ENCODE measurements at places on chromosomes 1 and 21.

GRCh38 chr1:223430236-223430635, 37.0 kb downstream of the CCDC185 start:
- no peak for DNase-seq

DNA sequence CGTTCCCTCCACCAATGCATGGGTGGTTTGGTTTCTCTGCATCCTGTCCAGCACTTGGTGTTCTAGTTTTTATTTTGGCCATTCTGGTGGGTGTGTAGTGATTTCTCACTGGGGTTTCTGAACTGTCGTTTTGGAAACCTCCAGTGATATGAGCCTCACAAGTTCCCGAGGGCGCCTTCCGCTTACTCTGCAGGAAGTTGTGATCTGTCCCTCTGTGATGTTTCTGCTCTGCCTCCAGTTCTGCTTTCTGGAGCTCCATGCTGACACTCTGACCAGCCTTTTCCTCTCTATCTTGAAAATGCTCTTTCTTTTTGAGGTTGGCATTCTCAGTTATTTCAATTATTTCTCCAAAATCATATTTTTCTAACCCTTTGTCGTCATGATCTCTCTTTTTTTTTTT, 111.6 kb downstream of the PLD5 start:
- no peak for DNase-seq

DNA sequence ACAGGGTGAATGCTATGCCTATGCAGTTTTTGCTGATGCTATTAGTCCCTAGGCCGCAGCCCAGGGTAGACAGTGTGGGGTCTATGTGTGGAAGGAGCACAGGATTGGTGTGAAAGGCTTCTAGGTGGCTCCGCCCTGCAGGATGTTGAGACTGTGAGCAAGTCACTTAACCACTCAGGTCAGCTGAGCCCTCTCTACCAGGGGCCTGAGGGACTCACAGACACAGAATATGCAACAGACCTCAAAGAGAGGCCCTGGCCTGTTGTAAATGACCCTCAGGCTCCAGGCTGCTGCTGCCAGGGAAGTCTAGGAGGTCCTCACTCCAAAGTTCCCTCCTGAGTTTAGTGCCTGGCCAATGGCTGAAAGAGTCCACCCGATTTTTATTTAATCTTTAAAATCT, 11.0 kb downstream of the NHLH2 start:
- DNase-seq = no peak

GRCh38 chr1:94873520-94874351, 53.2 kb downstream of the CNN3 start:
- no peak for DNase-seq

DNA sequence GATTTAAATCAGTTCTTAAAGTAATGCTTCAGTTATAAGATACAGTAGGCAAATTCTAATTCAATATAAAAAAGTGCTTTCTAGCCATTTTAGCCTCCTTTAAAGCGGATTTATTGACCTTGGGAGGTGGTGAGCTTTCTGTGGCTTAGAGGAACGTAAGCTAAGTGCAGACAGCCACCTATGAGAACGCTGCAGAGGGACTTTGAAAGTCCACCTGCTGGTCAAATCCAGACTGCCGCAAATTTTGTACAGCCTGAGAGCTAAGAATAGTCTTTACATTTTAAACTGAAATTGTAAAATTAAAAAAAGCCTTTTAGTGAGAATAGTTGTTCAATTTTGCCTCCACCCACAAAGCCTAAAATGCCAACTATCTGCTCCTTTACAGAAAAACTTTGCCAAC, 67.0 kb upstream of the SSX2IP start:
- no peak for DNase-seq

GRCh38 chr1:66343569-66344325, 190.2 kb upstream of the SGIP1 start:
- no peak for DNase-seq

GRCh38 chr1:212291505-212292134, 6.4 kb downstream of the PPP2R5A start:
- no peak for DNase-seq

DNA sequence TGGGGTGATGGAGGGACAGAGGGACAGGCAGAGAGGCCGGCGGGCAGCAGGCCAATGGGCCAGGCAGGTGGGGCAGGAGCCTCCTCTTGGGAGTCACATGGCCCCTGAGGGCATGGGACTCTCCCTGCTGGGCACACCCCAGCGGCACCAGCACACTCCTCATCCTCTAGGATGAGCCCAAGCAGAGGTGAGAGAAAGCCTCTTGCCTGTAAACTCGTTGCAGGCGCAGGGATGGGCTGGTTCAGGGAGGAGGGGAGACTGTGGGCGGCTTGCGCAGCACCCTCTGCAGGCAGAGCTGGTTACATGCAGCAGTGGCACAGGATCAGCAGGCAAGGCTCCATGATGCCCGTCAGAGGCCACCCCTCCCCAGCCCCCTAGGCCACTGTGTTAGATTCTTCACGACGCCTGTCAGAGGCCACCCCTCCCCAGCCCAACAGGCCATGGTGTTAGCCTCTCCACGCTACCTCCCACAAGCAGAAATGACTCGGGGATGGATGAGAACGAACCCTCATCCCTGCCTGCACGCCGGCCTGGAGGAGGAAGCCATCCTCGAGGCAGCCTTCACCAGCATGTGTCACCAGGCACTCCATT, 209.7 kb upstream of the VAMP3 start:
- no peak for DNase-seq

- no peak for DNase-seq
Measured at GRCh38 chr1:147086129-147086528, 86.1 kb downstream of the PRKAB2 start.

GRCh38 chr21:38626306-38626705, 128.0 kb upstream of the ERG start:
- no peak for DNase-seq

- DNase-seq = no peak
Measured at GRCh38 chr1:3444736-3445135, 9.7 kb upstream of the ARHGEF16 start.

DNA sequence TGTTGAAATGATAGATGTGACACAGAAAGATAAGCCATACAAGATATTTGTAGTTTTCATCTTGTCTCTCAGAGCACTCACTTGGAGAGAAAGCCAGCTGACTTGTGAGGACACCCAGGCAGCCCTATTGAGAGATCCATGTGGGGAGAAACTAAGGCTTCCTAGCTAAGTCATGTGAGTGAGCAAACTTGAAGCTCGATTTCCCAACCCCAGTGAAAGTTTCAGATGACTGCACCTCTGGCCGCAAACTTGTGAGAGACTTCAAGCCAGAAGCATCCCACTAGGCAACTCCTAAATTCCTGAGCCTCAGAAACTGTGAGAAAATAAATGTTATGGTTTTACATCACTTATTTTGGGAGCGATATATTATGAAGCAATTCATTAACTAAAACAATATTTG, 832.3 kb downstream of the LTN1 start:
- DNase-seq = no peak

DNA sequence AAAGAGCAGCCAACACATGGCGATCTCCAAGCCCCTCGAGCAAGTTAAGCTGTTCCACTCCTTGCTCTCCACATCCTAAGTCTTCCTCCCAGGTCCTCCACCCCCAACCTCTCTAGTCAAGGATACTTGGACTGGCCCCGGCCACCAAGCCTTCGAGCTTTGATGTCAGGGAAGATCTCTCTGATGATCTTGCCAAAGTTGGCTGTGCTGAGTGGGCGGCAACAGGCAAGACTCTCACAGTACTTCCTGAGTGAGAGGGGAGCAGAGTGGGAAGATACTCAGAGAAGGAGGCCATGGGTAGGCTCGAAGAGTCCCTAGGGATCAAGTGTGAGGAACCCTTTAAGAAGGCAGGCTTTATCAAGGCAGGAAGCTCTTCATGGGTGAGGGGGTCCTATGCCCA, 2.8 kb downstream of the RFX5 start:
- DNase-seq = no peak

- no peak for DNase-seq
Measured at GRCh38 chr1:117481410-117481809, 114.2 kb downstream of the MAN1A2 start.

DNA sequence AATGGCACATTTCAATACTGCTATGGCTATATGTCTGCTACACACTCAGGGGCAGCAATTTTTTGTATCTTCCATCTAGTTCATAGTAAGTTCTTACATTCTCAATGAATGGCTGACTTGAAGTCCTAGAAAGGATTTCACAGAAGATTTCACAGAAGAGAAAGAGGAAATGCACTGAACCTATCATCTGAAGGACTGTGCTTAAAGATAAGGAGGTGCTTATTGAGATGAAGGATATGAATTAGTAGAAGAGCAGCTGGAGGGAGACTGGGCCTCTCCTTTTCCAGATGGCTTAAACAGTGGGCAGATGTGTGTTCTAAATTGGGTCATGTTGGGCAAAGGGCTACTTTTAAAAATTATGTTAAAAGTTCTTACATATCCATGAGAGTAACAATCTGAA, 14.6 kb downstream of the ADAR start:
- DNase-seq = no peak

DNA sequence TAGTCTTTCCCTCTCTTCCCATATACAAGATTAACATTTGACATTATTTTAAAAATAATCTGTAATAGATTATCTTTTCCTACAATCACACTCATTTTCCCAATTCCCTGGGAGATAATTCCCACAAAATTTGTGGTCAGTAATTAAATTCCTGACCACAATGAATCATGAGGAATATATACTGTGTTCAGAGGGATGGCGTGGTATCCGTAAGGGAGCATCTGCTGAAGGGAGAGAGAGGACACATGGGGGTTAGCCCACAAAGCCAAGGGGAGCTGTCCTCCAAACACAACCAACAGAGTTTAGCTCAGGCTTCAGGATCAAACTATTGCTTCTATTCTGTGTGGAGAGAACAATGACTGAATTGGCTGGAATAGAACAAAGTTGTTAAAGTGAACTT, 57.1 kb upstream of the PPP2R5A start:
- DNase-seq = no peak

GRCh38 chr1:239353536-239353935, 32.8 kb upstream of the CHRM3 start:
- no peak for DNase-seq

DNA sequence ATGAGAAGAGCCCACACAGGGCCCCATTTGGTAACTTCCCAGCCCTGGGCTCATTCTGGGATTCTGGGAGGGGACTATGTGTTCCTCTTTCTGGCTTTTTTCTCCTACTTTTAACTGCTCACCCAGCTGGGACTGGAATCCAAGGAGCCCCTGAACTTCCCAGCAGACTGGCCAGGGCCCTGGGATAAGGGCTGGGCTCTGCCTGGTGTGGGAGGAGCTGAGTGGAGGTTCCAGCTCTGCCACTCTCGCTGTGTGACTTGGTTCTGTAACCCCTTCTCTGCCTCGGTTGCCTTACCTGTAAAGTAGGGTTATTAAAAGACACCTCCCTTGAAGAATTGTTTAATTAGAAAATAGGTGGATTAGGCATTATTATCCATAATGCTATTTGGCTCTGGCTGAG, 19.6 kb upstream of the EPB41 start:
- no peak for DNase-seq

DNA sequence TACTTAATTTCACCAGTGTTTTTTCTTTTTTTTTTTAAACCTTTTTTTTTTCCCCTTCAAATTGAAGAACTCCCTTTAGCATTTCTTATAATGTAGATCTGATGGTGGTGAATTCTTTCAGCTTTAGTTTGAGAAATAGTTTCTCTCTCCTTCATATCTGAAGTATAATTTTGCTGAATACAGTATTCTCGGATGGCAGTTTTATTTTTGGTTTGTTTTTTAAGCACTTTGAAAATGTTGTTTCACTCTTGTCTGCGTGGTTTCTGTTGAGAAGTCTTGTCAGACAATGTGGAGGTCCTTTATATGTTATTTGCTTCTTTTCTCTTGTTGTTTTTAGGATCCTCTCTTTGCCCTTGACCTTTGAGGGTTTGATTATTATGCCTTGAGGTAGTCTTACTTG, 135.1 kb downstream of the RPS6KC1 start:
- DNase-seq = no peak

GRCh38 chr1:167714098-167714438, 7.7 kb upstream of the MPZL1 start:
- no peak for DNase-seq

DNA sequence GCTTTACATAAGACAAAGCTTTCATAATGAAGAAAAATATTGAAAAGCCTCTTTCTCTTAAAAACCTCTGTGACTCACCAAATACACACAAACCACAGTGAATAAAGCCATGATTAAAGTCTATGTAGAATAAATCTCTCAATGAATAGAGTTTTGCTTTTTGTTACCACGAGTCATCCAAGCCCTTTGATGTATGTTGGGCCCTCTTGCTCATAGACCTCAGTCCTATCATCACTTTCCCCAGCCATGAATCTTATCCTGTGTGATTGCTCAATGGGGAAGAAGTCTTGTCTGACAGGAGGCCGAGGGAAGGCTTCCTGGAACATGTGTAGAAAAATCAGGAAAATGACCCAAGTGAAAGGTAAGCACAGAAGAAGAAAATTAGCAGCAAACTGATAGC, 60.8 kb downstream of the NGF start:
- DNase-seq = no peak

DNA sequence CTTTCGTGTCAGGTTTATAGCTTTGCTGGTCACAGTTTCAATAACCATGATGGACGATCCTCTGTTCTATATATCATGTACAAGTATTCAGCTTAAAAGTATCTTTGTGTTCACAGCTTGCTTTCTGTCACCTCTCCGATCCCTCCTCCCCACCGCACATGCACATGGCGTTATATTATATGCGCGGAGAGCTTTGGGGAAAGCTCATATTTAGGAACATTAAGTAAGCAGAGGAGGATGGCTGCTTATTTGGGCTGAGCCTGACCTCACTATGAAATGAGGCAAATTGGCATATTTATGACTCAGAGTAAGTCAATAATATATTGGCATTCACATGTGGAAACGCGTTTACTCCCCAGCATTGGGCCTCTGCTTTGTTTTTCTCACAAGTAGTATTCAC, 360.5 kb downstream of the HLX start:
- no peak for DNase-seq

DNA sequence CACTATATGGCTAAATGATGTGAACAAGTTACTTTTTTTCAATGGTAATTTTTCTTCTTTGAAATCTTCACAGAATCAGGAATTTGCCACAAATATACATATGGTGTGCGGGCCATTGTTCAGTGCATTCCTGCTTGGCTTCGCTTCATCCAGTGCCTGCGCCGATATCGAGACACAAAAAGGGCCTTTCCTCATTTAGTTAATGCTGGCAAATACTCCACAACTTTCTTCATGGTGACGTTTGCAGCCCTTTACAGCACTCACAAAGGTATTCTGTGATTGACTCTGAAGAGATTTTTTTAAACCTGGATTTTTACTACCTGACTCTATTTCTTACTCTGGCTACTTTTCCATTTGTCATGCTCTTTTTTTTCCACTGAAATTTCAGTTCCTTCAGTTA, 76.2 kb upstream of the KIAA1614 start:
- no peak for DNase-seq

DNA sequence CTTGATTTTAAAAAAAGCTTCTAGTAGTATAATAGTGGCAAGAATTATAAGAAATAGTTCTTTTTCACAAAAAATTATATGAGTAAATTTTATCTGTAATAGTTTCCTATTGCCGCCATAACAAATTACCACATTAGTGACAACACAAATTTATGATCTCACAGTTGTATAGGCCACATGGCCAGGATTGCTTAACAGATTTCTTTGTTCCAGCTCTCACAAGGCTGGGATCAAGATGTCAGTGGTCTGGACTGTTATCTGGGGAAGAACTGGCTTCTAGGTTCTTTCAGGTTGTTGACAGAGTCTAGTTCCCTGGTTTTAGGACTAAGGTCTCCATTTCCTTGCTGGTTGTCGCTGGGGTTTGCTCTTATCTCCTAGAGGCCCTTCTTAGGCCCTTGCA, 236.4 kb downstream of the USP25 start:
- no peak for DNase-seq
